ENCODE measurements at places on chromosomes 16 and 17.

DNA sequence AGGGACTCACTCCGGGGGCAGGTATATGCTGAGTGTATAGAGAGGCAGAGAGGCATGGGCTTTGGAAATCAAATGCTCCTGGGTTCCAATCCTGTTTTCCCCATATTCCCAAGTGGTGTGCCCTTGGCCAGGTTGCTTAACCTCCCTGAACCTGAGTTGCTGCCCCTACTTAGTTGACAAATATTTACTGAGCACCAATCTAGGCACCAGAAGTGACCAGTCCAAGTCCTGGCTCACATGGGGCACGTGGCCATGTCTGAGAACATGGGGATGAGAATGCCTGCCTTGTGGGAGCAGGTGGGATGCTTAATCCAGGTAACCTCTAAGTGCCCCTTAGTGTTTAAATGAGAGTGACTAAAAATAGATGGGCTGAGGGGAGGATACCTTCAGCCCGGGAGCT lies 4.2 kb downstream of the SOCS3 start:
- no peak for DNase-seq

GRCh38 chr17:6427279-6427781 lies 7.6 kb downstream of the AIPL1 start:
- DNase-seq: peak; percentile 7

GRCh38 chr17:4856271-4856936 lies 23.3 kb downstream of the MINK1 start:
- no peak for DNase-seq

GRCh38 chr16:58098207-58099096 lies 30.7 kb downstream of the CFAP20 start:
- DNase-seq: no peak

DNA sequence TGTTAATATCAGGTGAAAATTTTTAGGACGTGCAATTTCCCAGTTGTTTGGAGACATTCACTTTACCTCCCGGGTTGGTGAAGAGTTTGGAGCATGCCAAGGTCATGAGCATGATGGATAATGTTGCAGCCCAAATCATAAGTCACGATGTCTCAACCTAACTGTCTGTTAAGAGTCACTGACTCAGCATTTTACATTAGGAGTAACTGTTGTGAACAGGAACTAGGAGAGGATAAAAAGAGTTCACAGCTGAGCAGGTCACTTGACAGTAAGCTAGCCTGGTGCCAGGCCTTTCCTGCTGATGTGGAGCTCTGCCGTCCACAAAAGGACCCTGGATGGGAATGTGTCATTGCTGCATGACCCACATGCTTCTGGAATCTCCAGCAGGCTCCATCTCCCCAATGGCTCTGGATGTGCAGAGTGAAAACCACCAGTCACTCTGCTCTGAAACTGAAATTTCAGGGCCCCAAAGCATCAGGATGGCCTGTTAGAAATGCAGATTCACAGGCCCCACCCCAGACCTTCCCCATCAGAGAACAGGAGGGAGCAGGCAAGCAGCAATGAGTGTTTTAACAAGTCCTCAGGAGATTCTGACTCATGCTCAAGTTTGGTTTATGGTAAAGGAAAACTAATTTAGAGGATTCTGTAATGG lies 371.6 kb upstream of the MAF start:
- DNase-seq: no peak

DNA sequence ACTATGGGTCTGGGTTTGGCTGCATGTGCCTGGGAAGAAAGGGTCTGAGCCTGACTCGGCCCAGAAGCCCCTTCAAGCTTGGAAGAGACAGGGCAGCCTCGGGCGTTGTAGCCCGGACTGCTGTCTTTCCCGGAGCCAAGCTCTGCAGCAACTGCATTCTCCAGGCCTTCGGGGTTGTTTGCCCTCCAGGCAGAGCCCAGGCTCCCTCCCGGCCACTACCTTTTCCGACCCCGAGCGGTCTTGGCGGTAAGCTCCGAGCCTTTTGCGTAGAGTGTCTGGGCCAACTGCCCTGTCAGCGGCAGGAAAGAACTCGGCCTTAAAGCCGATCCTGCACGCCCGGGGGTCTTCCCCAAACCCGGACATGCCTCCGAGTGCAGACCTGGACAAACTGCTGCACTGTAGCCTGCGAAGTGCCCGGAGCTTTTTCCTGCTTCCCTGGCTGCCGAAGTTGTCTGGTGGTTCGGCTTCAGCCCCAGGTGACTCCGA lies 1.3 kb downstream of the LHX1 start:
- DNase-seq: no peak

DNA sequence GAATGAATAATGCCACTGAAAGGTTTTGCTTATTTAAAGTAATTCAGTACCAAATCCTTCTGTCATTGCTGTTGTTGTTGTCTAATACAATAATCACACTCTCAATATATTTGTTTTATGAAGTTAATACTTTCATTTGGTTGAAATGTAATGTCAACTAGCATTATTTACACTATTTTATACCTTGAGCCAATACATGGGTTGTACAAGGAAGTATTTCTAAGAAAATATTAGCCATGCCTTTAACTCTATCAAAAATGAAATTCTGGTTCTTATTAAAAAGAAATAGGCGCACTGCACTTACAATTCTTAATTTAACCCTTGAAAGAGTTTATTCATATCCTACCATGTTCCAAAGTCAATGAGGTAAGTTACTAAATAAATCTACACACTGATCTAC lies 17.6 kb upstream of the ABCA10 start:
- DNase-seq: no peak

GRCh38 chr17:61284174-61284573 lies 115.5 kb upstream of the TBX2 start:
- no peak for DNase-seq

DNA sequence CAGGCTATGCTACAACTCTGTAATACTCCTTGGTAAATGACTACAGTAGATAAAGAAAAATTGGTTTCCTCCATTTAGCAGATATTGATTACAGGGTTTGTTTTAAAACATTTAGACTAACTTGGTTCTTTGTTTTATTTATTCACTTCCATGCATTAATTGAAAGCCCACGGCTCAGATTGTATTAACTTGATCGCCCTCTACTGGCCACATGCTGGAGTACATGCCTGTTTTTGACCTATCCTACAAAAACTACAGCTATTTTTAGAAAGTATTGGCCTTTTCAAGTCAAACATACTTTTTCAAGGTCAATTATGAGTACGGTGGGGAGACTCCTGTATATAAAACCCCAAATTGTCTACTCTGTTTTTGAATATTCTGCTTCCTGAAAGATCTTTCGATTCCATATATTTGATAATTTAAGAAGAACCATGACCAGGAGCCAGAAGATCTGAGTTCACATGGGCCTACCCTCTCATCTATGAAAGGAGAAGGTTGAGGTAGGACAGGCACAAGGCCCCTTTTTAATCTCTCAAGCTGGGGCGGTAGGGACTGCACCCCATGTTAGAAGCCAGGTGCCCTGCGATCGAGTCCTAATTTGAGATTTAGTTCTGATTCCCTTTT lies 51.8 kb downstream of the CA10 start:
- peak; percentile 9 for DNase-seq

DNA sequence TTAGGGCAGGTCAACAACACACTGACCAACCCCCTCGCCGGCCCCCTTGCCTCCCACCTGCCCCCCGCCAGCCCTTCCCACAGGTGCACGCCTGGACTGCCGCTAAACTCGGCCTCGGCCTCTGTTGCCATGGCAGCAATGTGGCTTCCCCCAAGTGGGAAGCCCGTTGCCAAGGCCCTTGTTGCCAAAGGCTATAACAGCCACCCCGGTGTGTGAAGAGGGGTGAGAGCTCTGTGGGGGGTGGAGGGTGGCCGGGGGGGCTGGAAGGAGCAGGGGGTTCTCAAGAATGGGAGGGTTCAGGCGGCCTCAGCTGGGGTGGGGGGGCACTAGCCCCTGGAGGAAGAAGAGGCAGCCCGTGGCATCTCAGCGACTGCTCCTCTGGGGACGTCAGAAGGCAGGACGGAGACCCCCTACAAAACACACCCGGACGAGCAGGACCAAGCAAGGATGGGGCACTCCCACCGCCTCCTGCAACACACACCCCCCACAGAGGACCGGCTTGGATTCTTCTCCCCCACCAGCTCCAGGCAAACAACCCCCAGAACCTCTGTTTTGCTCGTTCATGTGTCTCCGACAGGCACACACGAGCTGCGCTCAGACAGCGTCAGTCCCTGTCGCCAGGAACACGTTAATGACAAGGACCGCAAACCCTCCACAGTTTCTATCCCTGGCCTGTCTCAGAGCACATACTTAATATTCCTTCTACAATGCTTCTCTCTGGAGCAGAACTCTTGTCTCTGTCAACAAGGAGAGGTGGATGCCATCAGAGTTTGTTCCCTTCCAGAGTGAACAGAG lies 55.7 kb downstream of the ABR start:
- no peak for DNase-seq

DNA sequence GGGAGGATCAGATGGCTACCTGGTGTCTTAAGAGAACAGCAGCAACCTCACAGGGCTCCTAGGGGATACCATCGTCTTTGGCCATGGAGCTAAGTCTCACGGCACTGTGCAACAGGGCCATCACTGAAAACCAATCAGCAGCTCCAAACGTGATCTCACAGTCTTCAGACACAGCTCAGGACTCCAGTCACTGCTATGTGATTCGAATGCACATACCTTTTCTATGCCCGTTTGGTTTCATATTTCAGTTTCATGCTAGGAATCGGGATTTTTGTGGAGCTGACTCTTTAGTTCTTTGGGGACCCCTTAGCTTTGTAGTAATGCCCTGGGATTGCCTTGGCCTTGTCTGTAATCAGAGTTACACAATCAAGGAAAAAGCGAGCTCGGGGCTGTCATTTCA lies 162.8 kb upstream of the CDH11 start:
- DNase-seq: no peak

GRCh38 chr17:3966720-3967363 lies 2.6 kb upstream of the ATP2A3 start:
- DNase-seq: no peak
